ENCODE measurements at places on chromosomes 11 and 22.

GRCh38 chr22:30239488-30240405, 6.8 kb downstream of the LIF start:
- DNase-seq = no peak

DNA sequence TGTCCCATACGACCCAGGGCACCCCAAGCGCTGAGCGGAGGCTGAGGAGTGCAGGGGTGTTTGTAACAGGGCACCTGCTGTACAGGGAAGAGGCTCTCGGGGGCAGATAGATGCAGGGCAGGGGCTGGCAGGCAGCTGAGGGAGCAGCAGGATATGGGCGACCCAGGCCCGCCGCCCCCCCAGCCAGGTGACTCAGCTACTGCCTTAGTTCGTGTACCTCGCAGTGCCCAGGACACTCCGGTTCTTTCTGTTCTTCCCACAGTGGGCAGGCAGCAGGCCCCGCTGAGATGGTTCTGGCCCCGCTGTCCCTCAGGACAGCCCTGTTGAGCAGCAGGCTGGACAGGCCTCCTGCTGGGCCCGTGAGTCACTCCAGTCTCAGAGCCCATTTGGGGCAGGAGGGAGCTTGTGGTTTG, 16.2 kb downstream of the PHLDA2 start:
- no peak for DNase-seq

- DNase-seq = no peak
Measured at GRCh38 chr11:86180851-86181250, 63.7 kb upstream of the EED start.

- DNase-seq = no peak
Measured at GRCh38 chr11:105070306-105070705, 25.2 kb upstream of the CARD16 start.

DNA sequence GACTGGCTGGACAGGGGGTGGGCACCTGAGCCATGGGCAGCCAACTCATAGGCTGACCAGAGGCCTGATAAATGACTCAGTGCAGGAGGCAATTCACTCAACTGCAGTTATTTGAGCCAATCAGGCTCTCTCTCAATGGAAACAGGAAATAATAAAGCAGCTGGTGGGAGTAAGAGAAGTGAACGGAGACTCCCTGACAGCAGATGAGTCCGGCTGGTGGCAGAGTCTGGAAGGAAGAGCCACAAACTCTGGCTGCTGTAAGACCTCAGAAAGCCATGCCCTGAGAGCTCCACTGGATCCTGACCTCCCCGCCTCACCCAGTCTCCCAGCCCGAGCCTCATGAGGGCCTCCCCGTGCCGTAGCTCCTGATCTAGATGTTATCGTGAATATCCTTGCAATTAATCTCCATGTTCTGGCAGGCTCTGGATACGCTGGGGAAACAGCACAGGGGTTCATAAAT, 69.8 kb downstream of the TRIM29 start:
- DNase-seq = no peak

- peak; percentile 11 for DNase-seq
Measured at GRCh38 chr11:22703040-22703439, 36.6 kb downstream of the GAS2 start.

DNA sequence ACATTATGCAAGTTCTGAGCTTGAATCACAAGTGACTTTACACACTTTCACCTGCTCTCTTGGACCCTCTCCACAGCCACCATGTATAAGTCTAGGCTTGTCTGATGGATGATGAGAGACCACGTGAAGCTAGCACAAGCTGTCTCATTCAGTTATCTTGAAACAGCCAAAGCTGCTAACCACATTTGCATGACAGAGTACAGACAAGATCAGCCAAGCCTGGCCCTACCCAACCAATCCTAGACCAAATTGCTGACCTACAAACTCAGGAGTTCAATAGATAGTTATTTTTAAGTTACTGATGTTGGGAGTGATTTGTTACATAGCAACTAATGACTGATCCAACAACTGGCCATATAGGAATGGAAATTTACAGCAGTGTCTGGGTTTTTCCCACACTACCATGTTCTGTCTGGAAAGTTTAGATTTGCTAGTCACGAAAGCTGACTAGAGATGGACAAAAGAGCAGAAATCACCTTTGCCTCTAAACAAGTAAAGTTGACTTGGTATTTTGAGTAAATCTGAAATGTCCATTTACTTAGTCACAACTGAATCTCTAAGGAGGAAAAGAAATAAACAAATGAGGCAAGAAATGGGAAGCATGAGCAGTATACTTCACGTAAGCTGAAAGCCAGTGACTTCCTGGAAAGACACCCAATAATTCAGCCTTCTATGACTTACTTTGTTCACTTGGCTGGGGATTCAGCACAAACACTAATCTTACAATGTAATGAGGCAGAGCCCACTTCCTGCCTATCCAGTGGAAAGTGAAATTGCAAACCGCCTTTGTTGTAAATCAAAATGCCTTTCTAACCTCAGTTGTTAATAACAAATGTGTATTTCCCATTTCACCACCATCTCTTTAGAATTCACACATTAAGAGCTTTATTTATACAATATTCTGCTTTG, 101.7 kb downstream of the FAM181B start:
- no peak for DNase-seq

GRCh38 chr22:48093981-48094380, 1331.5 kb downstream of the TBC1D22A start:
- DNase-seq = no peak

GRCh38 chr11:79122759-79123158, 318.1 kb downstream of the TENM4 start:
- DNase-seq = no peak

DNA sequence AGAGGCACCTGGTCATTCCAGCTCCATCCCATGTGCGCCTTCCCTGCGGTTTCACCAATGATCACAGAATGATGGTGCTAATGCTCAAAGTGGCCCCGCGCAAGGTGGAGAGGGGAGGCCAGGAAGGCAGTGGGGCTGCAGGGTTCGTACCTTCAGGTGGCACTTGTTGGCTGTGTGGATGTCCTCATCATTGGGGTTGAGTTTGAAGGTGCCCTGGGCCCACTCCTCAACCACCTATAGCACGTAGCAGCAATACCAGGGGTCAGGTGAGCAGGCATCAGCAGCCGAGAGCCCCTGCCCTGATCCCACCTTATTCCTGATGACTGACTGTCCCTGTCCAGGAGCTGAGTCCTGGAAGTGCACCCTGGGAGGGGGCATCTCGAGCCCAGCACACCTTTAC, 20.6 kb upstream of the DRICH1 start:
- no peak for DNase-seq

- DNase-seq = no peak
Measured at GRCh38 chr22:47460861-47461260, 698.4 kb downstream of the TBC1D22A start.

DNA sequence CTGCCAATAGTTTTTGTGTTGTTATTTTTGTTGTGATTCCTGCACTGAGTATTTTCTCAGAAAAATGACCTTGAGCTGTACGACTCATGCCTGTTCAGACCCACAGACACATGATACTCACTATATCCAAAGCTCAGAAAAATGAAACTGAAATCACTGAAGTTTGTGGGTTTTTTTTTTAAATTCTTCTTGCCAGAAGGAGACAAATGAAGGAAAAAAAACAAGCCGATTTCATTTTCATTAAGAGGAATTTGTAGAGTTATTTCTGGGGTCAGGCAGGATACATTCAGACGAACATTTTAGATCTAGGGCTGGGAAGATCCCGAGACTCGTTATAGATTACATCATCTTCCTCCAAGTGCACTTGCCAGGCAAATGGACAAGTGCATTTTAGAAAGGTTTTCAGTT, 60.4 kb downstream of the BMAL1 start:
- peak; percentile 45 for DNase-seq

- no peak for DNase-seq
Measured at GRCh38 chr11:128634395-128634794, 47.0 kb upstream of the ETS1 start.

DNA sequence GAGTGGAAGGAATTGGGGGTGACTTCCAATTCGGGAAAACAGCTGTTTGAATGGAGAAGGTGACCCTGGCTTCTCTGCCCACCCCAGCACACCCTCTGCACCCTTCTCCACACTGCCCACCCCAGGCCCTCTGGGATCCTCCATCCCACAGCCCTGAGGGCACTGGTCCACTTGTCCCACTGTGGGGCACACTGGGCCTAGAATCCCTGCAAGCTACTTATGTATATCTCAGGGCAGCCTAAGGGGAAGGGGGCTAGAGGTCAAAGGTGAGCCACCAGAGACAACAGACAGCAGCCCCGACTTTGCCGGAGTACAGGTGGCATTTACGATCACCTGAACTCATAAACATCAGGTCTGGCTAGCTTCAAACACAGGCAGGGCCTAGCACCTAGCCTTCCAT, 673 bp upstream of the SCUBE2 start:
- no peak for DNase-seq

- DNase-seq = no peak
Measured at GRCh38 chr11:57644748-57645688, 4.7 kb downstream of the YPEL4 start.

GRCh38 chr11:31877863-31878262, 66.7 kb upstream of the PAX6 start:
- no peak for DNase-seq

DNA sequence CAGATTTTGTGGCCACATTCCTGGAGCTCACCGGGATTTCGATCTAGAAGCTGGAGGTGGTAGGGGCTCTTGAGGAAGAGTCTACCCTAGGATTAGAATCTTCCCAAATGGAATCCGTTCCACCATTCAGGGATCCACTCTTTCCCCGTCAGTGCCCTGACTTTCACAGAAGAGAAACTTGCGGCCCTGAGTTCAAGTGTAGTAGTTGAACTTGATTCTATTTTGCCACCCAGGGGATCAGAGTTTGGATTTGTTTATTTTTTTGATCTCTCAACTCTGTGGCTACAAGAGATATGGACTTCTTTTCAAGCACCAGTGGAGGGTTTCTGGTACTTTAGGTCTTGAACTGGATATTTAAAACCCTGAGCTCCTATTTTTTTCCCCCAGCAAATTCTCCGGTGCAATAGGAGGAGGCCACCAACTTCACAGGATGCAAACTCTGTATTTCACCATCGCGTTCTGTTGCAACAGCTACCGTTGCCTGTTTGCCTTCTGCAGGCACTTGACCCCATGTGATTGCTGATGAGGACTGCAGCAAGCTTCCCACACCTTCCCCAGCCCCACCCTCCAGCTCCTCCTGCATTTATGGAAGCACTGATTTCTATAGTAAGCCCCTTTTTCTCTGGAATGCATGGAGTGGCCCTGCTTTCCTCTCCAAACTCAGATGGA, 14.8 kb upstream of the MRGPRF start:
- no peak for DNase-seq

DNA sequence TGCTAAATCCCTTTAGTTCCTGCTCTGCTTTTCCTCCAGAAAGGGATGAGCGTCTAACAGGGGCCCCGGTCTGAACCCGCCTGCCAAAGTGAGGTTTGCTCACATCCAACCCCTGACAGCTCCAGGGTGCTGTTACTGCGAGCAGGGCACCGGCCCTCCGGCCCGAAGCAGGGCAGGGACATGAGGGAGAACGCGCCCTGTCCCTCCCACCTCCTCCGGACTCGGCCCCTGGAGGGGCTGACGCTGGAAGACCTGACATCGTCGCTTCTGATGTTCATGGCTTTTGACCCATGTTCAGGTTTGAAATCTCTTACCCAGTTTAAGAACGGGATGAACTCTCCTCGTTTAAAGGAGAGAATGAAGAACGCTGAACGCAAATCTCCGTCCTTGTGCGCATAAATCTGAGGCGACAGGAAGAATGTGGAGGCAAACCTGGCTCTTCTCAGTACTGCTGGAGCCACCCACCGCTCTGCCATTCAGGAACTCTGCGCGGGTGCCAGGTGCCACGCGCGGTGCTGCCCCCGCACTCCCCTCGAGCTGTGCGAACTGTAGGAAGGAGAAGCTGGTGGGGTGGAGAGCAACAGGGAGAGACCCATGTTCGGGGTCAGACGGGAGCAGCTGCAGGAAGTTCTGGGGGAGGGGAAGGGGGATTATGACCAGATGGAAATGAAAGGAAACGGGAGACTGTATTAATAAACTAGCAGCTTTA, 826 bp upstream of the EEF1G start:
- no peak for DNase-seq

GRCh38 chr11:62601122-62601371, 618 bp downstream of the MTA2 start:
- no peak for DNase-seq

DNA sequence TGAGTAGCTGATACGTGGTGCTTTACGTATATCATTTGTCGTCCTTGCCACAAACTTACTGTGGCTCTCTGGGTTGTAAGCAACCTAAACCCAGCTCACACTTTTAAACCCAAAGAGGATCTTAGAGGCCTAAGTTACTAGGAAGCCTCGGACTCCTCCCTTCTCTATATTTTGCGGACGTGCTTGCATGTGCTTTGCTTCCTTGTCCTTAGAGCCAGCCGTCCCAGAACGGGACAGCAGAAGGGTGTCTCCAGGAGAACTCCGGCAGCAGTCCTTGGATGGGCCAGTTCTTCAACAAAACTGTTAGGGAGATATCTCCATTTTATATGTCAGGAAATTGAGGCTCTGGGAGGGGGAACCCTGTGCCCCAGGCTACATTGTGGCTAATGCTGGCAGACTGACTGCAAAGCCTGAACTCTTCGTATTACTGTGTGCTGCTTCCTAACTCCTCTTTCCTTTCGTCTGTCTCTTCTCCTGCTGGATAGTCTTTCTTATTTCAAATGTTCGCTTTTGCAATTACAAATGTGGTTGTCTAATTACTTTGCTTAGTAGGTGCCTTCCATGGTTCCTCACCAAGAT, 33.8 kb downstream of the TNRC6B start:
- DNase-seq = no peak

DNA sequence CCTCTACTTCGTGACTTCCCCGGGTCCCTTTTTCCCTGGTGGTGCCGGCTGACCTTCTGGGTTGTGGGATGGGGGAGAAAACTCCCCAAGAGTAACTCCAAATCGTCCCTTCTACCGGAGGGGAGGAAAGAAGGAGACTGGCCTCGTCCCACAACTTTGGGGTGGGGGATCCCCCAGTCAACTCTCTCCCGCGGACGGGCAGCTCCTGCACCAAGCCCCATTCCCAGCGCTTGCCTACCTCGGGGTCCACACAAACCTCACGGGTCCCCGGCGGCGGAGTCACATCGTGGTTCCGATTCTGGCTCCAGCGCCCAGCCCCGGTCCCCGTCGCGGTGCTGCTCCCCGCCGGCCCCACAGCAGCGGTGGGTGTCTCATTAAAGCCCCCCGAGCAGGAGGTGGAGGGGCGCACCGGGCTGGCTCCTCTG, 317 bp downstream of the BDNF start:
- no peak for DNase-seq

- DNase-seq = no peak
Measured at GRCh38 chr11:35216962-35217678, 78.1 kb downstream of the CD44 start.

GRCh38 chr11:35148163-35148837, 9.3 kb downstream of the CD44 start:
- no peak for DNase-seq

- DNase-seq = no peak
Measured at GRCh38 chr11:4134806-4135205, 40.2 kb downstream of the RRM1 start.

GRCh38 chr22:37267135-37267587, 15.1 kb upstream of the CYTH4 start:
- DNase-seq = no peak
